ENCODE measurements at places on chromosomes 2 and 18.

DNA sequence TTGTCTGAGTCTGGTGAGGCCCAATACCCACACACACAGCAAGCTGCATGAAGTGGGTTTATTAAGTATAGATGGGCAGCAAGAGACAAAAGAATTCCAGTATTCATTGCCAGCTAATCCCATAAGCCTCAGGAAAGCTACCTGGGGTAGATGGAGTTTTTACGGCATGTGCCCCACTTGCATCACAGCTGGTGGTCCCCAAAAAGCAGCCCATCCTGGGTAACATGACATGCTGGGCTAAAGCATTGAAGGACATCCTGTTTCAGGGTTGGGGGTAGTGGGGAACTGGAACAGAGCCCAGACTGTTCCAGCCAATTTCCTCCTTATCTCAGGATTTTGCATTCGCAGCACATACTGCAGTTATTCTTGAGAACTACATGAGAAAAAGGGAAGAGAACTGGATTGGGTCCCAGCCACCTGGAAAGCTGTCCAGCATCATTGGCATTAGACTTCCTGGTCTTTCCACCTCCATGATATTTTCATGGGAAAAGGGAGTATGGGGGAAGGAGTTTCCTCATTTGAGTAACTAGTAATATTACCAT lies 240.1 kb upstream of the MMADHC start:
- DNase-seq, result no peak

GRCh38 chr18:29439398-29439797 lies 1262.5 kb upstream of the CDH2 start:
- DNase-seq, result no peak

DNA sequence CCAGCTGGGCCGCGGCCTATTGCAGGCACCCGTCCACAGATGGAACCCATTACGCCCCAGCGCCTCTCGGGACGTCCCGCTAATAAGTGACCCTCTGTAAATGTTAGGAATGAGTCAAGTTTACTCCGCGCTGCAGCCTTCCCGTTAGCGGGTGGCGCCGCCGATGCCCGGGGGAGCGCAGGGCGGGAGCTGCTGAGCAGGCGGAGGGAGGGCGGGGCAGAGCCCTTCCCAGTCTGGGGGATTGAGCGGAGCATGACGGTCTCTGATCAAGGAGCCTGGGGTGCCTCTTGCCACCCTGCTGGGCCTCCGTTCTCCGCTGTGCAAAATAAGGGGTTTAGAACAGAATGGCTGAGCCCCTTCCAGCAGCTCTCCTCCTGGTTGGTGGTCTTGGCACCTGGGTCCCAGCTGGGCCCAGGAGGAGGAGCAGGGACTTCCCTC lies 10.5 kb downstream of the CROCC2 start:
- peak; percentile 82 for DNase-seq

DNA sequence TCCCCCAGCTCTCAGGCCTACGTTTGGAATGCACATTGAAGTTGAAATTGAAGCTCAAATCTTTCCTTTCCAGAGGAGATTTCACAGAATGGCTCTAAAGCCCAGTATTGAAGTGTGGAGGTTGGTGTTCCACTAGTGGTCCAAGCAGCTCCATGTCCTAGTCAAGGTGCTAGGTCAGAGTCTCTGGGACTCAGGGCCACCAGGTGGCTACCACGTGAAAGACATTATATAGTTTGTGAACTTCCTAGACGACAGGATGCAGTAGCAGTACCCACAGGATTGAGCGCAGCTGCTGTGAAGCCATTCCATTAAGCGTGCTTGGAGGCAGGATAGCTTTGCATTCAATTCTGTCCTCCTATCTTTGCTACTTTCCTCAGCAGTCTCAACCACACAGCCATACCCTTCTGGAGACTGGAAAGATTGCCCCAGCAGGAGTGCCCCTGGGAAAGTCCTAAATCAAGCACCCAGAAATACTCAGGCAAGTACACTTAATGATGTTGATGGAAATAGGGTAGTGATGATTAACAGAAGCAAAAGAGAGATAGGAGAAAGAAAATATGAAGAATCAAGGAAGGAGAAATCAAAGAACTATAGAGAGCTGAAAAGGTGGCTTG lies 4.7 kb upstream of the TGFA start:
- peak; percentile 47 for DNase-seq

- peak; percentile 82 for DNase-seq
These were observed at the start of gene MAL for GRCh38 chr2:95025406-95026319. MAL (plus strand) TSS chr2:95025708; CDS start chr2:95025793, 85 bp downstream.

DNA sequence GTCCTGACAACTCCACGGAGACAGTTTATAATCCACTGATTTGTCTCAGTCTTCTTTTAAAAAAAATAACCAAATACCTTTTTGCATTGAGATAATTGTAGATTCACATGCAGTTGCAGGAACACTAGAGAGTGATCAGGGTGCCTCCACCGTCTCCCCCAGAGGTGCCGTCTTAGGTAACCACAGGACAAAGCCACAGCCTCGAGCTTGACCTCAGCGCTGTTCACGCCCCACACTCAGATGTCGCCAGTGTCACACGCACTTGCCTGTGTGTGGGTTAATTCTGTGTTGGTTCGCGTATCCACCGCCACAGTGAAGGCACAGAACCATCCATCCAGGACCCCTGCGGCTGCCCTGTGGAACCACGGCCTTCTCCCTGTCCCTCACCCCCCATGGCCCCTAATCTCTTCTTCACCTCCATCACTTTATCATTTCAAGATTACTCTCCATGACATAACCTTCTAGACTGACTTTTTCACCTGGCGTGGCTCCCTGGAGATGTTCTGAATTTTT lies 295.0 kb upstream of the HDAC4 start:
- DNase-seq, result peak; percentile 8

- DNase-seq, result no peak
These were observed 390.5 kb downstream of the IRS1 start for GRCh38 chr2:226409134-226409533.

DNA sequence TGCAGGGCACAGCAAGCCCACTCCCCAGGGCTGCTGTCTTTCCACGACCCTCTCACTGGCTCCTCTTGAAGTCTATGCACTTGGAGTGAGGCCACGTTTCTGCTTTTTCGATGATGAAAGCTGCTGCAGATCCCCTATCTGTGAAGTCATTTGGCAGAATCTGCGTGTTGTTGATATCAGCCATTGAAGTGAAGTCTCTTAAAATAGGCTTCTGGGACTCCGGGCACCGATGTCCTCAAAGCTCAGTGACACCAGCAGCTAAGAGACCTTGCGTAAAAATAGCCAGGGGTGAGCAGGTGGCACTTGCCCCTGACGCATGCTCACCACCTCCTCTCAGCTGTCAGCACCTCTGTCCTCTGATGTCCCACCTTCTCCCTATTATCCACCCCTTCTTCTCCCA lies 89.4 kb upstream of the FHL2 start:
- DNase-seq, result no peak

GRCh38 chr2:27522400-27522945 lies 25.8 kb downstream of the GCKR start:
- DNase-seq, result no peak

DNA sequence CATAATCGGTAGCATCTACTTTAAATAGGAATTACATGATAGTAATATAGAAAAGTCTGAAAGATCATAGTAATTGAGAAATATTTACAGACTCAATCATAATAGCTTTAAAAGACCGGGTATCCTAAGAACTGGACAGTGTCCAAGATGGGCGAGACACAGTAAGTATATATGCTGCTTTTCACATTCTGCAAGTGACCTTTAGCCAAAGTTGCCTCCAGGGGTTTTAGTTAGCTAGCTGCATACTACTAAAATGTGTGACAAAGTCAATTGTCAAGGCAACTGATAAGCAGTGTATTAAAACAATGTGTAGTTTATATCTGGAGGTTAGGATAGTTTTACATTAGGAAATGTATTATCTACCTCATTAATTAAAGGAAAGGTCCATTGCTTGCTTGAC lies 24.6 kb downstream of the CD302 start:
- no peak for DNase-seq

DNA sequence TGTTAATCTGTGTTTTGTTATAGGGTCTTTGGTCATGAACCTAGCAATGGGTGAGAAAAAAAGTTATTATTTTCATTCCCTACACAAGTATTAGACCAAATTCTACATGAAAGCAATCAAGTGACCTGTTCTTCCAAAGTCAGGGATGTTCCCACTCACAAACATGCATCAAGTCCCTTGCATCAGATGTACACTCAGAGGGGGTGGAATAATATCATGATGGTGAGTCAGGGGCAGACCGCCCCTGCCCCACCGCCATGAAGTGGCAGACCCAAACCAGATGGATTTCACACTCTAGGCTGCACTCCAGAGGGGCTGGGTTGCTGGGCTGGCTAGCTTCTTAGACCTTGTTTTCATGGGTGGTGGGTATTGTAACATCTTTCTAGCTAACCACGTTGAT lies 91.4 kb downstream of the ACAA2 start:
- DNase-seq, result peak; percentile 24

DNA sequence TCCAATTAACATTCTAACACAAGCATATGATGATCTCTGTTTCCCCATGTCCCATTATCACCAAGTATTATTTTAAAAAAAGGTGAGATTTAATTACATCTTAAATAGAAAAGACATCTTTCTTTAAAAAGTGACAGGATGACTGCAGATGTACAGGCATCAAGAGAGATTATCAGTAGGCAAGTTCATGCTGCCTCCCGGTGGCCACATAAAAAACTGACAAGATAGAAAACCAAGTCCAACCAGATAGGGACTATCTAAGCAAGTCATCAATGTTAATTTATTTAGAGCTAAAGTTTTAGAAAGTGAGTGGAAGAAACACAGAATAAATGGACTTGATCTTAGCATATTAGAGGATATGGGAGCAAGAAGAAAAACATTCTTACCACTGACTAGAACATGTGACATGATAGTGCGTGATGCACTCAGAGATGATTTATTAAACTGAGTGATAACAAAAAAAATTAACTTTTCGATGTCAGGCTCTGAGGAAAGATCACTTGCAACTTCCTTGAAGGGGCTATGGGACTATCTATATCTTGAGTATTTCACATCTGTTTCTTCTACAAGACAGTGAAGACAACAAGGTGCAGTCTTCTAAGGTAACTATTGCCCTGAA lies 5.4 kb upstream of the TDRD15 start:
- peak; percentile 77 for DNase-seq

- DNase-seq, result no peak
These were observed 69.9 kb upstream of the CTLA4 start for GRCh38 chr2:203797712-203798111.

DNA sequence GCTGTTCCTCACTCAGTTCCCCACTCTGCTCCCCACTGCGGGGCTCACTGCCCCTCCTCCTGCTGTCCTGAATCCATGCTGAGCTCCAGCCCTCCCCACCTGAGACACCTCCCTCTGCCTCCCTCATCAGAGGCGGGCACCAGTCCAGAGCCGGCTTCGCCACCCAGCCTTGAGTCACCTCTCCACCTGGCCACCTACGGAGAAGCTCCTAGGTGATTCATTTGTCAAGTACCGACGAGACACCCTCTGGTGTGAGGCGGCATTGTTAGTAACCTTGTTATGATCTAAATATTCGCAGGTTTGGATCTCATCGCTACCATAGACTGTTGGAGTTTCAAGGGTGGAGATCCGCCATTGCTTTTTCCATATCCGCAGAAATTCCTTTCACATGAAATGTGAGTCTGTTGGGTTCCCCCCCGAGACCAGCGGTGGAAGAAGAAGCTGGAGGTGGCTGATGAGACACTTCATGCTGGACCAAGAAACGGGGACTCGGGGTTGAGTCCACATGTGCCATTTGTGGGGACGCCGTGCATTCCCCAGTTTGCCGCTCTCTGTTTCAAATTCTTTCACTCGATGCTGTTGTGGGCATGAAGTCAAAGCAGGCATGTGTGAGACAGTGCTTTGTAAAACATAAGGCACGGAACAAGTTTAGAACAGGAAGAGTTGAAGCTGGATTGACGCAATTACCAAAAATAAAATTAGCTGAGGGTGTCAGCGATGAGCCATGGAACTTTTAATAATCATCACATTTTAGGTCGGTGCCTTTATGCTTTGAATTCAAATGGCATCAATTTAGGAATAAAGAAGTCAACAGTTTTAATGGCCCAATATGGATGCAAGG lies 259.8 kb upstream of the HDAC4 start:
- DNase-seq, result no peak

- no peak for DNase-seq
These were observed 254.0 kb upstream of the DSEL start for GRCh38 chr18:67770520-67770919.

- peak; percentile 95 for DNase-seq
These were observed 33.8 kb upstream of the IMPA2 start for GRCh38 chr18:11947214-11948191.

DNA sequence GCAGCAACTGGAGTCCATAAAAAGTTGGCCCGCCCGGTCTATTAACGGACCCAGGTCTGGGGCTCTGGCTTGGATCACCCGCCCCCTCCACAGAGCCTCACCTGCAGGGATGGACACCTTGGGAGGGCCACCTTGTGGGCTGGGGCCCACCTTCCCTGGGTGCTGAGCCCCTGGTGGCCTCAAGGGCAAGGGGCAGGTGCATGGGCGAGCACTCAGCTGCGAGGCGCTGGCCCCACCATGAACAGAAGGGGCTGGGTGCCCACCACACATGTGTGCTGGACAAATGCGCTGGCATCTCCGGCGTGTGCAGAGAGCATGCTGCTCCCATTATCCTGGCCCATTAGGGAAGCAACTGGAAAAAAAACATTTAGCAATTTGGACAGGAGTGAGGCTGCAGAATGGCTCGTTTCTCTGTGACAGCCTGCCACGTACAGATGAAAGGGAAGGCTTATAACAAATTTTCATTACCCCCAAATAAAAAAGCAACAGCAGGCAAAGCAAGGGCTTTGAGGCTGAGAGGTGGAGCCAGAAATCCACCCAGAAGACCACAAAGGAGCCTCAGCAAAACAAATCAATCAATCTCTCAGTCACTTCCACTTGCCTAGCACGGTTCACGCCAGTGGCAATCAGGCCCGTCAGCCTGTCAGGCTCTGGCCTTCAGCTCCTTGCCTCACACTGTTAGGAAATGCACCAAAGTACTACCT lies 253.1 kb upstream of the ZNF521 start:
- no peak for DNase-seq

DNA sequence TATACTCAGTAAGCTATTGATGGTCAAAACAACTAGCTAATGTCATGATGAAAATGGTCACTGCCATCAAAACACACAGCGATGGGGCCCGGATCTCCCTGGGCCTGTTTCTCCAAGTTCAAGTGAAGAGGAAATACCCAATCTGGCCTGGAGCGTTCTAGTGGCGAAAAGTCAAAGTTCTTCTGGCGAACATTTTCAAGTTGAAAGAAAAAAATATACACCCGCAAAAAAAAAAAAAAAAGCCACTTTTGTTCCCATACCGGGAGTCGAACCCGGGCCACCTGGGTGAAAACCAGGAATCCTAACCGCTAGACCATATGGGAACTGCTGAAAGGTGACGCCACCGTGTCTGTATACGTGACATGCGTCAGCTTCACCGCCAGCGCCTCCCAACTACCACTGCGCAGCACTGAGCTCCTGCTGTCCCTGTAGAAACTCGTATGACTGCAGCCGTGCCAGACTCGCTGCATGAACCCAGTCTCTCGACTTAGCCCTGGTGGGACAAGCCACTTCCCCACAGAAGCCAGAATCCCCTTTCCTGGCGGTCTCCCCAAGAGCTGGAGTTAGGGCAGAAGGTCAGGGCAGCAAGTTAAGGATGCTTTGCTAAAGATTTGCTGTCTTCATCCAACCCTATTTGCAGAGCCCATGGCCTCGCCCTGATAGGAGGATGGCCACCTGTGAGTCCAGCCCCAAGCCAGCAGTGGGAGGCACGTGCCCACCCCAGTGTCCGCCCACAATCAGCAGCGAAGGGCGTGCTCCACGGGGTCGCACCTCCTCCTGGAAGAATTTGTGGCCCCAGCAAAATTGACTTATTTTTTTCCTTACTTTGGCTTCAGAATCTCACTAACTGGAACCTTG lies 5.6 kb upstream of the IMP4 start:
- peak; percentile 96 for DNase-seq
